ENCODE measurements at places on chromosomes 4 and X.

DNA sequence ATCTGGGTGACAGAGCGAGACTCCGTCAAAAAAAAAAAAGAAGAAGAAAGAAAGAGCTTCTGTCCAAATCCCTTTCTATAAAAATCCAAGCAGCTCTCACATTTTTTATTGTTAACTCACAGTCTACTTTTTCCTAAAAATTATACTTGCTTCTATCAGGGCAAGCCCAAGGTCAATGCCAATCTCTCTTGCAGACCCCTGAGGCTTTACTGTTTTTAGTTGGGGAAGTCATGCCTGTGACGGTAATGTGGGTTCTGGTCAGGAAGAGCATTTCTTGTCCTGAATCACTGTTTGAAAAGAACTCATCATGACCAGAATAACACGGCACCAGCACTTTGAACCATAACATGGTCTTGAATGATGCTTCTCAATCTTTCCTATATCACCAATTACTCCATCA, 54.6 kb upstream of the CITED1 start:
- DNase-seq, result no peak

- no peak for DNase-seq
Observed at GRCh38 chr4:142535009-142535408, 311.1 kb downstream of the INPP4B start.

DNA sequence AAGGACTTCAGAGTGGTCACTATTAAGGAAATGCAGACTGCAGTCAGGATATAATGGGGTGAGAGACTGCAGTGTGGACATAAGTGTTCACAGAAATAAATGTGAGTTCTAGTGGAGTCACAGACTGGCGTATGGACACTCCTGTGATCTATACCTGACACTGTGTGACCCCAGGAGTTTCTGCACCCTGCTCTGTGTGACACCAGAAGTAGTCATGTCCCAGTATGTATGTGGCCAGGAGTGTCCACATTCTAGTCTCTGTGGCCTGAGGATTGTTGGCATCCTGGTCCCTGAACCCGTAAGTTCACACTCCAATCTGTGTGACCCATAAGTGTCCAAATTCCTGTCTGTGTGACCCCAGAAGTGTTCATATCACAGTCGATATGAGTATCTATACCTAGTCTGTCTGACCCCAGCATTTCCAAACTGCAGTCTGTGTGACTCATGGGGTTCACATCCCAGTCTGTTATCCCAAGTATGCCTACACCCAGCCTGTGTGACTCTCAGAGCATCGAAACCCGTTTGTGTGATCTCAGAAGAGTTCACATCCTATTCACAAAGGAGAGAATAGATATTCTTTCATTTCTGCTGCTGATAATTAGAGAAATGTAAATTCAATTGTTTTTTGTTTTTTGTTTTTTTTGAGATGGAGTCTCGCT, 16.3 kb downstream of the WDR13 start:
- no peak for DNase-seq

GRCh38 chr4:38005637-38006036, 45.4 kb downstream of the PTTG2 start:
- DNase-seq, result no peak

GRCh38 chrX:70476166-70476933, 31.7 kb downstream of the DLG3 start:
- no peak for DNase-seq

- DNase-seq, result no peak
Observed at GRCh38 chr4:153267890-153268289, 63.6 kb downstream of the TRIM2 start.

DNA sequence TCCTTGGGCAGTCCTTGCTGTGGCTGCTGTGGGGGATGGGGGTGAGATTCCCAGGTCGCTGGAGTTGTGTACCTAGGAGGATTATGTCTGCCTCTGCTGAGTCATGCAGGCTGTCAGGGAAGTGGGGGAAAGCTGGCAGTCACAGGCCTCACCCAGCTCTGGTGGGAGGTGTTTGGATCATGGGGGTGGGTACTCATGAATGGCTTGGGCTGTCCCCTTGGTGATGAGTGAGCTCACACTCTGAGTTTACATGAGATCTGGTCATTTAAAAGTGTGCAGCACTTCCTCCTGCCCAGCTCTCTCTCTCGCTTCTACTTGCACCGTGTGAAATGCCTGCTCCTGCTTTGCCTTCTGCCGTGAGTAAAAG, 24.6 kb upstream of the PDLIM3 start:
- no peak for DNase-seq

- no peak for DNase-seq
Observed at GRCh38 chrX:107273795-107274194, 67.4 kb downstream of the DNAAF6 start.

GRCh38 chrX:70402721-70403120, 20.4 kb upstream of the GDPD2 start:
- DNase-seq, result no peak

- peak; percentile 21 for DNase-seq
Observed at GRCh38 chrX:111447298-111447697, 35.3 kb upstream of the DCX start.

DNA sequence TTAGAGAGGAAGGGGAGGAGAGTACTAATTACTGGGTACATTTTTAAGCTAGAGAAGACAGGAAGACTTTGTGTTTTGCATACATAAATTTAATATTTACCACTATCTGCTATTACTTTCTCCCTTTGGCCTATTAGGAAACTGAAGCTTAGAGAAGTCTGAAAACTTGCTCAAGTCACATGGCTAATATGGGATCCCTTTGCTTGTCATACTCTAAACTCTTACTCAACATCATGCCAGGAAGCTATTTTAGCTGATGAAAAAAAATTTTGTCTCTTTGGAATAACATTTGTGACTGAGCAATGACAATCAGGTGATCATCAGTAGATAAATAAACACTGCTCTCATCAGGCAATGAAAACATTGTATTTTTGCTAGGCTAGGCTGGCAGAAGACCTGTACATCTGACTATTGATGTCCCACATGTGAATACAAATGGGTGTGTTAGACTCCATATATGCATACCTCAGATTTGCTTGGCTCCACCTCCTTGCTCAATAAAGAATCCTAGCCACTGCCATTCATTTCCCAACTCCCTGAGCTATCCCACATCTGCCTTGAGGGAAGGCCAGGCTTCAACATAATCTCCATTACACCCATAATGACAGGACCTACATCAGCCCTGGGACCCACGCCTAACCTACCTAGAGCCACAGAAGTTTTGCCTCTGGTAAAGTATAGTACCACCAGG, 17.0 kb upstream of the DCLK2 start:
- DNase-seq, result no peak

- DNase-seq, result no peak
Observed at GRCh38 chr4:33518856-33519255, 2725.5 kb downstream of the ARAP2 start.

GRCh38 chrX:108223585-108223984, 132.0 kb downstream of the ATG4A start:
- DNase-seq, result no peak

GRCh38 chr4:151401739-151402138, 7.2 kb upstream of the FHIP1A start:
- no peak for DNase-seq

GRCh38 chrX:110692866-110693265, 102.8 kb downstream of the CHRDL1 start:
- DNase-seq, result no peak

DNA sequence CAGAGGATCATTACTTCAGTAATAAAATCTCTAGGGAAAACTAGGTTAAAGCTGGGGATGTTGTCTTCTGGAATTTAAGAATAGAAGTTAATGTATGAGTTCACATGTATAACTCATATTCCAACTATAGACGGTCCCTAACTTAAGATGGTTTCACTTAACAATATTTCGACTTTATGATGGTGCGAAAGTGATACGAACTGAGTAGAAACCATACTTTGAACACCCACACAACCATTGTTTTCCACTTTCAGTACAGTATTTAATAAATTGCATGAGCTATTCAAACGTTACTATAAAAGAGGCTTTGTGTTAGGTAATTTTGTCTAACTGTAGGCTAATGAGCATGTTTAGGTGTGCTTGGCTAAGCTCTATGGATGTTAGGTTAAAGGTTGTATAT, 38.7 kb downstream of the CCSER1 start:
- no peak for DNase-seq

DNA sequence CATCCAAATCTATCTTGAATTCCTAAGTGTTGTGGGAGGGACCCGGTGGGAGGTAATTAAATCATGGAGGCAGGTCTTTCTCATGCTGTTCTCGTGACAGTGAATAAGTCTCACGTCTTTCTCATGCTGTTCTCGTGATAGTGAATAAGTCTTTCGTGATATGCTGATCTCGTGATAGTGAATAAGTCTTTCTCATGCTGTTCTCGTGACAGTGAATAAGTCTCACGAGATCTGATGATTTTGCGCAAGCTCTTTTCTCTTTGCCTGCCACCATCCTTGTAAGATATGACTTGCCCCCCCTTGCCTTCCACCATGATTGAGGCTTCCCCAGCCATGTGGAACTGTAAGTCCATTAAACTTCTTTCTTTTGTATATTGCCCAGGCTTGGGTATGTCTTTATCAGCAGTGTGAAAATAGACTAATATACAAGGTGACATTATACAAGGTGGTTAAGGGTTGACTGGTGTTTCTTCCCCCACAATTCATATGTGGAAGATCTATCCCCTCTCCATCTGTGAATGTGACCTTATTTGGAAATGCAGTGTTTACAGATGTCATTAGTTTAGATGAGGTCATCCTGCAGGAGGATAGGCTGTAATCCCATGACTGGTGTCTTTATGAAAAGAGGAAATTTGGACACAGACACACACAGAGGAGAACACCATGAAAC, 27.6 kb downstream of the ARSD start:
- no peak for DNase-seq

DNA sequence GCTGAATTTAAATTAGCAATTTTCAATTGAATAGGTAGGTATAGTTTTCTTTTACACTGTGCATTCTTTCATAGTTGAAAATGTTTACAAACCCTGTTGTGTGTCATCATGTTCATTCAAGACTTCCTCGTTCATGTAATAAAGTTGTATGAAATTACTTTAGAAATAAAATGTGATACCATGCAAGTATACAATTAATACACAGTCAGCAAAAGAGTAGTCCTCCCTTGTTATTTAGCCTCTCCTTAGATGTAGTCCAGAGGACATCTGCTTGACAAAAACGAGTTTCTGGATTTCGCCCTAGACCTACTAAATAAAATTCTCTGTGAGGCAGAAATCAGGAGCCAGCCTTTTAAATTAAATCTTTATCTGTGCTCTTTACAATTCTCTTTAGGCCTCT, 231.6 kb downstream of the CXXC4 start:
- no peak for DNase-seq

GRCh38 chr4:56040842-56041241, 92.1 kb downstream of the CEP135 start:
- DNase-seq, result no peak

GRCh38 chr4:152708796-152709195, 29.0 kb upstream of the TMEM154 start:
- no peak for DNase-seq

- DNase-seq, result no peak
Observed at GRCh38 chr4:32119907-32120306, 1399.7 kb downstream of the PCDH7 start.

GRCh38 chr4:5500165-5500564, 208.2 kb downstream of the EVC2 start:
- no peak for DNase-seq

DNA sequence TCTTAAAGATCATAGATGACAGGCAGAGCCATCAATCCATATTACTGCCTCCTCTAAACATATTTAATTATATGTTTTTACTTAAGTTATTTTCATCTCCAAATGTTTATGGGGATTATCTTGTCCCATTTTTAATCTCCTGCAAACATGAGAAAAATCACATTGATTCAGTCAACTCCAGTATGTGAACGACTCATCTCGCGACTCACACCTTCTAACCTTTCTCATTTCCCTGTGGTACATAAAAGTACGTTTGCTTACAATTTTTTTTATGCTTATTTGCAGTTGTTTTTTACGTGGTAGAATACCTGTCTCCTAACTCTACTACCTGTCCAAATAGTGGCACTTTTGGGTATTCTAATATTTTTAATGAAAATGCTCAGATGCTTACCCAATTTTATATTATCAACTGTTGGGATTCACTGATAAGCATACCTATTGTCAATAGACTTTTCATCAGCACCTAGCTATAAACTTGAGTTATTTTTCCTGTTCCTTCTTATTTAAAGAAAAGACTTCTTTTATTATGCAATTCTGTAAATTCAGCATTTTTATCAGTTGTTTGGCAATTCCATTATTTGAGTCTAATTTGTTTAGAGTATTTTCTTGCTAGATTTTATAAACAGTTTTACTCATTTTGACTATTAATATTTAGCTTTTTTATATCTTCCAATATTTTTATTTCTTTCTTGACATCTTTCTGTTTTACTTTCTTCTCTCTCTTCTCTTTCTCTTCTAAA, 276.6 kb downstream of the ANK2 start:
- no peak for DNase-seq

All from posterior cingulate gyrus (tissue), 11 donors.